ENCODE measurements at places on chromosomes 3 and 15.

DNA sequence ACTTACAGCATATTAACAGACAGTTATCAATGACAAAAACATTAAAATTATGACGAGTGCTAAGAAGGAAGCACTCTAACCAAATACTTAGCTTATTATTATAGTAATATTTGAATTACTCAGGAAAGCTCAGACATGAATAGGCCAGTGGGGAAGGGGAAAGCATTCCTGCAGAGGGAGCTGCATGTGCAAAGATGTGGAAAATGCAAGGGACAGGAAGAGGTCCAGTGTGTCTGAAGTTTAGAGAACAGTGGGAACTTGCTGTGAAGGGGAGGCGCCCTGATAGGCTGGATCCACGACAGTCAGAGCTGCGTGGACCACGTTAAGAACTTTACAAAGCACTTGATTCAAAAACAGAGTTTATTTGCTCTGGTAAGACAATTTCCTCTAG is 1.2 kb upstream of the SPICE1 start:
- H3K27ac ChIP-seq = no peak overlapping the region
- no peak overlapping the region for H3K4me3 ChIP-seq
- H3K27me3 ChIP-seq = peaks cover 6% of the 10 kb centered on the region
- no peak for DNase-seq

GRCh38 chr15:58159827-58160386 is 21.7 kb downstream of the AQP9 start:
- no peaks in the 10 kb centered on the region for H3K36me3 ChIP-seq
- no peaks in the 10 kb centered on the region for H3K27me3 ChIP-seq
- DNase-seq = no peak
- H3K27ac ChIP-seq = no peak overlapping the region
- no peaks in the 10 kb centered on the region for H3K4me1 ChIP-seq
- no peak overlapping the region for H3K4me3 ChIP-seq

DNA sequence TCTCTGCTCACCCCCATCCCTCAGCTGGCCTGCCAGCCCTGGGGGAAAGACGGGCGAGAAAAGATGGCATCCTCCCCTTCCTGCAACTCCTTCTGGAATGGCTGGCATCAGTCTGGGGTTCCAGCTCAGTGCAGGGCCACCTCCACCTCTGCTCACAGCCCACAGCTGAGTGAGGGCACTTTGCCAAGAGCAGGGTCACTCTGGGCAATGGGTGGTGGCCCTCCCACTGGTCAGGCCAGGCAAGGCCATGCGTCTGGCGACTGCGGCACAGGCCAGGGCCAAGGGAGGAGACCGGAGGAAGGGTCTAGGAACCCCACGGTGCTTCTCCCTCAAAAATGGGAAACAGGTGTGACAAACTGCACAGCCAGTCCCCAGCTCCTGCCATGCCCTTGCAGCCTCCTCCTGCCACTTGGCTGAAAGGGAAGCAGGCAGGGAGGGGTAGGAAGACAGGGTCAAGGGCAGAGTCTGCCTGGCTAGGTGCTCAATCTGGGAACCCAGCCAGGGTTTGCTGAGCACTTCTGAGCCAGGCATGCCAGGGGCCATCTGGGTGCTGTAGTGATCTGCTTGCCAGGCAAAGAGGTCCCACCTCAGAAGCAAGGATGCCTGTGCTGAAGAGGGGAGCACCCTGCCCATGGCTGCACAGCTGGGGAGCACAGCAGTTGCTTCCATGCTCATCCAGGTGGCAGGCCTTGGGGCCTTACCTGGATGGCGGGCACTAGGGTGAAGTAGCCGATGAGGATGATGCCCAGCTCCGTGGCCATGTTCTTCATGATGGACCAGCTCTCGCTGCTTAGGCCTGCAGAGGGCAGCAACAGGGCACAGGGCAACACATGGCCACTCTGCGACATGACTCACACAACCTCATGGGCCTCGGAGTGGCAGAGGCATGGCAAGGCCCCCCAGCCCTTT is 41.2 kb downstream of the PTPN23 start:
- peaks cover 7% of the 10 kb centered on the region for H3K27me3 ChIP-seq
- H3K4me1 ChIP-seq = peaks cover 6% of the 10 kb centered on the region
- DNase-seq = no peak
- no peaks in the 10 kb centered on the region for H3K36me3 ChIP-seq

GRCh38 chr15:68051109-68051508 is 3.0 kb upstream of the PIAS1 start:
- H3K4me3 ChIP-seq = no peak overlapping the region
- no peak for DNase-seq
- H3K4me1 ChIP-seq = no peaks in the 10 kb centered on the region
